ENCODE measurements at places on chromosomes 4 and X.
A peak's percentile ranks its signal among the peaks of the same experiment; 100 is the strongest.

DNA sequence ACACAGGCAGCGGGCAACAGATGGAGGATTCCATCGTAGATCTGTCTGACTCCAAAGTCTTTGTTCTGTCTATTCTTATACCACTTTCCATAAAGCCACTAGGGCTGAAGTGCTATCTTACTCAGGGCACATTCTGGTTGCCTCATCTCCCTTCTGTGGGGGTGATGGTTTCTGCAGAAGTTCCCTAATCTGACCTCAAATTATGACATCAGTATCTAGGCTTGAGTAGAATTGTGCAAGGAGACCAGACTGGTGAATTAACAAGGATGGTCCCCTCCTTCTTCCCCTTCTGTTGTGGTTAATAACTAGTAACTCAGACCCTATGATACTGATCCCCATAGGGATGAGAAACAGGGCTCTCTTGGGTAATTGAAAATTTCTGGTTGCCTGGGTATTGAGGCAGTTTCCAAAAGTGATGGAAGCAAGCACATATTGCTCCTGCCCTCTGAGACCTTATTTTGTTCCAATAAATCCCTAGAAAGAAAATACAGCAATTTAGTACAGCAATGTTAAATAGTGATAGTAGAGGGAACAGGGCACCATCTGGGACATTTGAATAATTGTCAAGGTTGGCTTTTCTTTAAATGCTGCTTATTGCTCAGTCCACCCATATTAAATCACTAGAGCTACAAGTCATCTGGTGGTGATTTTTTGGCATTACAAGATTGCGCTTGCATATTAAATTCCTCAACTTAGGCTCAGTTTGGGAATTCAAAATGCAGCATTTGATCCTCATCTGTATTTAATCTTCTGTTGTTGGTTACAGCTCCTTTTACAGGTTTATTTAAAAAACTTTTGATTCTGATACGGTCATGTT, 57.3 kb upstream of the AP1S2 start:
- no peak for DNase-seq

DNA sequence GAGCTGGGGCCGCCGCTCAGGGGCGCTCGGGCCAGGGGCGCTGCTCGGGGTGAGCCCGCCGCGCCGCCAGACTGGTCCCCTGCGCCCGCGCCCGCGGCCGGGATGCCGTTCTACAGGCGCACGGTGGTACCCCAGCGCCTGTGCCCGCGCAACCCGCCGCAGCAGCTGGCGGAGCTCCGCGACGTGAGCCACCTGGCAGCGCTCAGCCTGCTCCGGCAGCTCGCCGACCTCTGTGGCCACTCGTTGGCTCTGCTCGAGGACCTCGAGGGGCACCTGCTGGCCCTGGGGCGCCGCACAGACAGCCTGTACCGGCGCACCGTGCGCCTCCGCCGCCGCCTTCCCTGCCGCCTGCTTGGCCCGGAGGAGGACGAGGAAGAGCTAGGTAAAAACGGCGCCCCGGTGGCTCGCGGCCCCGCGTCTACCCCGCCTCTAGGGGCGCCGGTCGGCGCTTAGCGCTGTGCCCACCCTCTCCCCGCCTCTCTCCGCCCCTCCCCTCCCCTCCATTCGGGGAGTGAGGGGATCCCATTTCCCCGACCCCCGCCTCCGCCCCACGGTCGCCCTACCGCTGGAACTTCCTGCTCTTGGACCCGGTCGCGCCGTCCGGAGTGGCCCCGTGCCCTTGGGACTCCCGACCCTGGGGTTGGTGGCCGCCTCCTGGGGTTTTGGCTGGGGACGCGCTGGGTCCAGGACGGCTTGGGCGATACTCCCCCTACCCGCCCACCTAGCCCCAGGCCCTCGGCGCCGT, 513 bp downstream of the NHSL2 start:
- peak; percentile 50 for DNase-seq

DNA sequence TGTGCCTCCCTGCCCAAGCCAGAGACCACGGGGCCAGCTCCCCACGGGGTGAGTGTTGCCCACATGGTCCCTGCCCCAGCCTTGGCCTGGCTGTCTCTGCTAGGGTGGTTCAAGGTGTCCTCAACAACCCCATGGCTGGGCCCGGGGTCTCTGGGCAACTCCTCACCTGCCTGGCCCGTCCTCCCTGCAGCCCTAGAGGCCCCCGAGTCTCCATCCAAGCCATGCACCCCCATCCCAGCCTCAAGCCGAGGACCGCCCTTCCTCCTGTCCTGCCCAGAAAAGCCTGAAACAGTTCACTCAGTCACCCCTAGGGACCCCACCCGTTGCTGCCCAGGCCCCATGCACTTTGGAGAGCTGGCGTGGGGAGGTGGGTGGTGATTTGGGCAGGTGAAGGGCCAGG, 120.9 kb downstream of the FAM53A start:
- no peak for DNase-seq

GRCh38 chr4:173747537-173748257, 217.7 kb upstream of the HAND2 start:
- no peak for DNase-seq

- DNase-seq, result no peak
Measured at GRCh38 chrX:119230850-119231249, 5.2 kb upstream of the PGRMC1 start.

DNA sequence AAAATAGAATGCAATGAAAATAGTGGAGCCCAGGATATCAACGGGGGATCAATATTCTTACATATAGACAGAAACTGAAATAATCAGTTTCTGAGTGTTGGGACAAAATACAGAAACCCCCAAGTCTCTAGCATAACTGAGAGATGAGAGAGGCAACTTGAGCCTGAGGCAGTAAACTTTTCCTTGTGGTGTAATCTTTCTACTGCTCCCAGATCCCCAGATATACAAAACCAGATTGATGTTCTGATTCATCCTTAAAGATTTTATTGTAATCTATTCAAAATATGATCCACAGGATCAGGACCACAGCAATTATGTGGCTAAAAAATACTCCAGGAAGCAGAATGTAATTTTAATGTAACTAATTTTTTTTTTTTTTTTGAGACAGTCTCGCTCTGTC, 2282.6 kb downstream of the ARAP2 start:
- no peak for DNase-seq

DNA sequence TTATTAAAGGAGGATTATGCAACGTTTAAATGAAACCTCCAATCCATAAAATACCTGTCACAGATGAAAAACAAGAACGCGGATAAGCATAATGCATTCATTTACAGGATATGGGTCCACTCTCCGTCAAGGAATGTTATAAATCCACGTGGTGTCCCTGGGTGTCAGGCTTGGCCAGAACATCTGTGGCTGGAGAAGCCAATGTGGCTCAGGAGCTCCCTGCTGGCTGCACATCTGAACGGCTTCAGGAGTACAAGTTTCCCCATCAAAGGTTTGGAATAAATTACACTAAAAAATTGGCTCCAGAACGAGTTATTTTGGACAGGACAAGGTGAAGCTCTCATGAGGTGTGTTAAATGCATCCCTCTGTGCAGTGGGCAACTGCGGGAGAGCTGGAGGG, 87.8 kb upstream of the LEF1 start:
- no peak for DNase-seq

- no peak for DNase-seq
Measured at GRCh38 chr4:56607926-56608325, 73.2 kb downstream of the HOPX start.

- DNase-seq, result no peak
Measured at GRCh38 chr4:47933840-47934239, 19.5 kb upstream of the NFXL1 start.
